Effector memory CD4-positive, alpha-beta T cell (primary cell): ENCODE measurements at places on chromosomes 6 and 20.
A peak's percentile ranks its signal among the peaks of the same experiment; 100 is the strongest.

- no peak overlapping the region for H3K27ac ChIP-seq
- no peaks in the 10 kb centered on the region for H3K27me3 ChIP-seq
- H3K4me1 ChIP-seq = no peaks in the 10 kb centered on the region
- no peak for DNase-seq
Observed at GRCh38 chr6:2741756-2742155, 9.0 kb downstream of the MYLK4 start.

- DNase-seq = no peak
- no peak overlapping the region for H3K27ac ChIP-seq
- H3K36me3 ChIP-seq = peaks cover 29% of the 10 kb centered on the region
- no peak overlapping the region for H3K4me3 ChIP-seq
Observed at GRCh38 chr6:37371154-37372083, 17.6 kb downstream of the RNF8 start.

- H3K36me3 ChIP-seq = no peaks in the 10 kb centered on the region
- H3K27me3 ChIP-seq = no peaks in the 10 kb centered on the region
- DNase-seq = no peak
Observed at GRCh38 chr6:34272013-34272926, 23.5 kb upstream of the SMIM29 start.

GRCh38 chr6:2435323-2435722 is 189.9 kb upstream of the GMDS start:
- no peak for DNase-seq
- H3K27ac ChIP-seq = no peak overlapping the region
- H3K36me3 ChIP-seq = no peaks in the 10 kb centered on the region

GRCh38 chr6:63887002-63887751 is 251.6 kb downstream of the PHF3 start:
- H3K36me3 ChIP-seq = no peaks in the 10 kb centered on the region
- DNase-seq = no peak
- H3K27ac ChIP-seq = no peak overlapping the region
- H3K27me3 ChIP-seq = no peaks in the 10 kb centered on the region

GRCh38 chr6:12577124-12577850 is 139.3 kb upstream of the PHACTR1 start:
- H3K27me3 ChIP-seq = no peaks in the 10 kb centered on the region
- H3K4me3 ChIP-seq = no peak overlapping the region
- DNase-seq = no peak
- no peaks in the 10 kb centered on the region for H3K36me3 ChIP-seq
- no peaks in the 10 kb centered on the region for H3K4me1 ChIP-seq
- H3K27ac ChIP-seq = no peak overlapping the region

- no peaks in the 10 kb centered on the region for H3K36me3 ChIP-seq
- H3K27me3 ChIP-seq = no peaks in the 10 kb centered on the region
- DNase-seq = no peak
- no peaks in the 10 kb centered on the region for H3K4me1 ChIP-seq
- no peak overlapping the region for H3K4me3 ChIP-seq
Observed at GRCh38 chr20:24441661-24442060, 27.8 kb upstream of the SYNDIG1 start.

- H3K27ac ChIP-seq = no peak overlapping the region
- H3K4me3 ChIP-seq = no peak overlapping the region
- no peaks in the 10 kb centered on the region for H3K27me3 ChIP-seq
- no peak for DNase-seq
Observed at GRCh38 chr6:138654715-138655634, 118.6 kb upstream of the CCDC28A start.

DNA sequence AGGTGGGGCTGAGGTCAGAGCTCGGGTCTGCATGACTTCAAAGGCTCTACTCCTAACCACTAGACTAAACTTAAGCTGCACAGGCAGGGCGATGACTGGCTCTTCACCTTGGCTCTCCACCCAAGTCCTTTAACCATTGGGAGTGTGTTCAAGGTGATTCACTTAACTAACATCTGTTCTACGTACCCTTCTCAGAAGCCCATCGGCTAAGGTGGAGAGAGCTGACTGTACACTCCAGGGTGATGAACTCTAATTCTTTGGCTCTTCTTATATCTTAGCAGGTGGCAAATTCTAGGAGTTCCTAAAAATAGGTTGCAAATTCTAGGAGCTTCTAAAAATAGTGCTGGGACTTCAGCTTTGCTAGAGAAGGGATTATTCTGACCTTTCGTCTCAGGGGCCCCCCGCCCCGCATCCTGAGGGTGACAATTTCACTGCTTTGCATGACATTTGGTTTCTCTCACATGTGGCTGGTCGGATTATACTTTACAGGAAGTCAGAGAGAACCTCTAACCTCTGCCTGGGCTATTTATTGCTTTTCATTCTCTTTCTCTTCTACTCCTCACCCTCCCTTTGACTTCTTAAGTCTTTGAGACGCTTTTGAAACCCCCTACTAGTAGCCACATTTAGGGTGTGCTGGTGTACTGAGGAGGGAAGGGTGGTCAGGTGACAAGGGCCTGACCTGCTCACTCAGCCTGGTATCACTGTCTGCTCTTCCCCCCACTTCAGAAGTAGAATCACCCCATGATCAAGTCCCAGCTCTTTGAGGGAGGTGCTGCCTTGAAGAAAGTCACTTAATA is 55.5 kb downstream of the PRDM1 start:
- no peaks in the 10 kb centered on the region for H3K27me3 ChIP-seq
- no peaks in the 10 kb centered on the region for H3K36me3 ChIP-seq
- peak overlapping the region; percentile 6 for H3K27ac ChIP-seq
- H3K4me3 ChIP-seq = peak overlapping the region; percentile 0
- no peak for DNase-seq
- peaks cover 15% of the 10 kb centered on the region for H3K4me1 ChIP-seq

GRCh38 chr20:24361541-24361940 is 107.9 kb upstream of the SYNDIG1 start:
- H3K27ac ChIP-seq = no peak overlapping the region
- H3K4me1 ChIP-seq = no peaks in the 10 kb centered on the region
- no peaks in the 10 kb centered on the region for H3K27me3 ChIP-seq
- DNase-seq = no peak
- H3K36me3 ChIP-seq = no peaks in the 10 kb centered on the region

GRCh38 chr6:153130515-153131036 is 506 bp downstream of the RGS17 start:
- peaks cover 14% of the 10 kb centered on the region for H3K27me3 ChIP-seq
- no peak for DNase-seq
- peaks cover 13% of the 10 kb centered on the region for H3K4me1 ChIP-seq
- no peak overlapping the region for H3K27ac ChIP-seq
- H3K4me3 ChIP-seq = peak overlapping the region; percentile 56

DNA sequence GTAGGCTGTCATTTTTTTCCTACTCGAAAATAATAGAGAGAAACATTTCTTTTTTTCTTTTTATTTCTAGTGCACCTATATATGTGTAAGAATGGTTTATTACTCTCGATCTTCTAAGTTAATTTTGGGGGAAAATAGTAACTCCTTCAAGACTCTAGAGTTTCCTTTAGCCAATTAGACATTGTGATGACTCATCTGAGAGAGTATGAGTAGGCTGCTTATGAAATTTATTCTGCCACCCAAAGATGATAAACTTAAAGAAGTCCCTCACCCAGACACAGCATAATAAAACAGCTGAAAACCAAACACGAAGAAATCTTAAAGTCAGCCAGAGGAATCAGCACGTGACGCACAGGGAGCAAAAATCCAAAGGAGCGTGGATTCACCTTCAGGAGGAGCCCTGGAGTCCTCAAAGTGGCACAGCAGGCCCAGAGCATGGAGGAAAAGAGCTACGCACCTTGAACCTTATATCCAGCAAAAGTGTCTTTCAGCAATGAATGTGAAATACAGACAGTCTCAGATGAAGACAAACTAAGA is 81.9 kb downstream of the ERMARD start:
- no peaks in the 10 kb centered on the region for H3K36me3 ChIP-seq
- no peak overlapping the region for H3K27ac ChIP-seq
- no peak overlapping the region for H3K4me3 ChIP-seq
- H3K27me3 ChIP-seq = peaks cover 9% of the 10 kb centered on the region

DNA sequence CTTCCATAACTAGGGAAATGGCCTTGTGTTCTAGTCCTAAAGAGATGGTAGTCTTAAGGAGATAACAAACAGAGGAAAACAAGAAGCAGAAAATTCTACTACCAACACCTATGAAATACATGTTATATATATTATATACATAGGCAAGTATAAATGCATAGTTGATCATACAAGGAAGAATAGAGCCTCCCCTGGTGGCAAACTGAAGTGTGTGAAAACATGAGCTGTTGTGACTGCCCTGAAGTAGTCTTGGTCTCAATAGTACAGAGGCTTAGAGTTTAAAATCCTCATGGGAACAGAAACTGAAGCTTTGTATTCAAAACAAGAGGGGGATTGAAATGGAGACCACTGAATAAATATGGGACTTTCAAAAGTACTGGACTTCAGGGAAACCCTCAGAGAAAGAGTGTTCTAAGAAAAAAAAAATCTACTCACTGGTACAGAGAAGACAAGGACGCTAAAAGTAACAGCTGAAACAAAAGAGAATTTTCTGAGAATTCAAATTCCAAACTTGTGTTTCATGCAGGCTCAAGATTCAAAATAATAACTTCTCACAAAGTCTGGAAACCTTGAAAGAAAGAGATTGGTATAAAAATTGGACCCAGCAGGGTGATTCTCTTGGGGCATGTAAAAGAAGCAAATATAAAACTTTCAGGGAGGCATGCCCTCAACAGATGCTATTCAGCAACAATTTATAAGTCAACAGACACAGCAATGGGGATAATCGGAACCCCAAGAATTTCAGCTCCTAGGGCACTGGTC is 59.7 kb upstream of the SAMD3 start:
- no peaks in the 10 kb centered on the region for H3K4me1 ChIP-seq
- H3K27me3 ChIP-seq = no peaks in the 10 kb centered on the region
- DNase-seq = peak; percentile 12
- H3K36me3 ChIP-seq = no peaks in the 10 kb centered on the region
- H3K4me3 ChIP-seq = no peak overlapping the region
- H3K27ac ChIP-seq = no peak overlapping the region

DNA sequence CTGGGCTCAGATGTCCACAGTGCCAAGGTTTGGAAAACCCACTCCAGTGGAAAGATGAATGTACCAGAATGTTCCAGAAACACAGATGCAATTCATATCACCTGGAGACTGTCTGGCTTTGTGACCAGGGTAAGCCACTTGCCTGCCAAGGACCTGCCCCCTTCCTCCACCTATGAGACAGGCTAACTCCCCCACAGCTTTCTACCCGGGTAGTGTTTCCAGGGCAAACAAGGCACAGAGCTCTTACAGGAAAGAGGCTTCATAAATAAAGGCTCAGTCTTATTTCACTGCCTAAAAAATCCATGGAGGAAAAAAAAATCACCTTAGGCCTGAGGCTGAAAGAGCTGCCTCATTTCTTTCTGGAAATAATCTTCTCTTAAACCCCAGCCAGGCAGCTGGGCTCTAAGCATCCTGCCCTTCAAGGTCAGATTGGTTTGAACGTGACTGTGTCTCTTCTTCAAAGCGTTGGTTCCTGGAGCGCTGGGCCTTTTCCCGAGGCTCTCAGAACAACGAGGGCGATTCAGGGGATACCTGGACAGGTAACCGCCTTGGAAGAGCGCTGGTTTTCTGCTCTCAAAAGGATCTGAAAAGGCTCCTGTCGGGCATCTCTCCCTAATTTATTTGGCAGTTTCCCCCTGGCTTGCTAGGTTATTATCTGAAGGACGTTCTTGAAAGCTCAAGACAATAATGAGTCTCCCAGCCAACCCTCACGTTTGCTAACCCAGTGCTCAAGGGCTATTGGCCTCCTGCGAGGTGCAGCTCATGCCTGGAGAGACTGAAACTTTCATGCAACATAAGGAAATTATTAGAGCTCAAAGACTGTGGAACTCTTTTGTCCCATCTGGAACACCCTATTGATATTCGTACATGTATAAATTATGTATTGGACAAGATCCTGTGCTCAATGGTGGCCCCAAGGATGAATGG is 199.2 kb upstream of the PMEPA1 start:
- no peak for DNase-seq
- no peaks in the 10 kb centered on the region for H3K27me3 ChIP-seq
- H3K27ac ChIP-seq = no peak overlapping the region
- no peaks in the 10 kb centered on the region for H3K4me1 ChIP-seq
- no peaks in the 10 kb centered on the region for H3K36me3 ChIP-seq

- H3K27me3 ChIP-seq = no peaks in the 10 kb centered on the region
- no peaks in the 10 kb centered on the region for H3K36me3 ChIP-seq
- no peak overlapping the region for H3K4me3 ChIP-seq
Observed at GRCh38 chr20:13261460-13262301, 40.6 kb downstream of the ISM1 start.

DNA sequence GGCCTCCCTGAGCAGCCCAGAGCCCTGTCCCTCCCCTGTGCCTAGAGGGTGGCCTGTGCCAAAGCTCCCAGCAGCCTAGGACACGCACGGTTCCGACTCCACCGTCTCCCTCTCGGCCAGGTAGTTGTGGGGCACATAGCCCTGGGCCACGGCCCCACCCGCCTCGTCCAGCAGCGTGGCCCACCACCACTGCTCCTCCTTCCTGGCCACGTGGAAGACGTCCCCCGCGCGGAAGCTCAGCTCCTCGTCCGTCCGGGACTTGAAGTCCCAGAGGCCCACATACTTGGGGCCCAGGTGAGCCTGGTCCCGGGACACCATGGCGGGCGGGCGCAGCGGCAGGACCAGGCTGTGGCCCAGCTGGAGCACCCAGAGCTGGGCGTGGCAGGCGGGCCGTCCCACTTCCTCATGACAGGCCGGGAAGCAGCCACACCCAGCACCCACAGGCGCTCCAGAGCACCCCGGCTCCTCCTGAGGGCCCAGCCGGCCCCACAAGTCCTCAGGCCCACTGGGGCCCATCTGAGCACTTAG is at the start of gene PTK6:
Gene PTK6 (minus strand): TSS at position 380 of the 528 bp plus-strand sequence. CDS start 62 bp downstream, at position 318.
- no peaks in the 10 kb centered on the region for H3K27me3 ChIP-seq
- no peaks in the 10 kb centered on the region for H3K36me3 ChIP-seq
- peak within 1 kb of the TSS; percentile 73 for H3K27ac ChIP-seq
- peaks cover 24% of the 10 kb centered on the region for H3K4me1 ChIP-seq
- no peak for DNase-seq
- peak within 1 kb of the TSS; percentile 40 for H3K4me3 ChIP-seq

DNA sequence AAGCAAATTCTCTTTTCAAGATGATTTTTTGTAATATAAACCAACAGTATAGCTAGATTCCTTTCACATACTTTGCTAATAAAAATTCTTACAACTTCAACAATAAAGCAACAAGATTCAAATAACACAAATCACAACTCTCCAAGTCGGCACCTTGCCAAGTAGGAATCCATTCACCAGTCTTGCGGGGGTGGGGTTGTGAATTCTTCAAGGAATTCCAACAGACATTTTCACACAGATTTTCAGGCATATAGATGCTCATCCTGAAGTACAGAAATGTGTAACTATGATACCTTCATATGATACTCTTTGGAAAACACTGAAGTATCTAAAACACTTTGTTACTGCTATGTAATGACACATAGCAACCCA is 36.5 kb downstream of the SCML4 start:
- no peaks in the 10 kb centered on the region for H3K27me3 ChIP-seq
- H3K27ac ChIP-seq = peak overlapping the region; percentile 62
- no peak for DNase-seq
- peak overlapping the region; percentile 17 for H3K4me3 ChIP-seq
- H3K4me1 ChIP-seq = peaks cover 51% of the 10 kb centered on the region

- DNase-seq = no peak
- no peaks in the 10 kb centered on the region for H3K27me3 ChIP-seq
Observed at GRCh38 chr20:50142812-50143211, 10.7 kb downstream of the PEDS1 start.
